ENCODE measurements at places on chromosomes 5 and 9.

- no peak for DNase-seq
Measured at GRCh38 chr5:157288405-157289163, 22.7 kb downstream of the CYFIP2 start.

GRCh38 chr5:150307617-150308426 lies 5.1 kb upstream of the ARSI start:
- DNase-seq, result no peak

DNA sequence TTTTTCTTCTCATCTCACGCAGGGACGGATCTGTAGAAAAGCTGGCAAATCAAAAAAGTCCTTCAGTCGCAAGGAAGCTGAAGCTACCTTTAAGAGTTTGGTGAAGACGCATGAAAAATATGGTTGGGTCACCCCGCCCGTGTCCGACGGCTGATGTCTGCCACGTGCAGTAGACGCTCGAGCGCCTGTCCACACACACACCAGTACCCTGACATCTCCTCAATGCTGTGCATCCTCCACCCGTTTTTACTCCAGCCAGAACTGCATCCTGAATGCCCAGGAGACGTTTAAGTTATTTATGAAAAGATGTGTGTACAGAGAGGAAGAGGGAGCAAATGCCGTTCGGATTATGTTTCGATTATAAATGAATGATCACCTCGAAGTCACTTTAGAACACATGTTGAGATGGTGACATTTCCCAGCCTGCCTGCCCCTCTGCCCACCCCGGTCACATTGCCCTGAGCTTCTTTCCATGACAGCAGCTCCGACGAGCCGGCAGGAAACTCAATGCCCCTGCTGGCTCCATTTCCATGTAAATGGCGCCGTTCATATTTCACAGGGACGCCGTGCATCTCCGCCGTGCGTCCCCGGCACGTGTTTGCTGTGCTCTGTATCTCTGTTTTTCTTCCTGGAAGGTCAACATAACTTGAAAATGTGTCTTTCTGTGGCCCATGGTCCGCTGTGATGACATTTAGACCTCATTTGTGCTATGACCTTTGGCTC lies 42.7 kb downstream of the UBE2QL1 start:
- DNase-seq, result no peak

- no peak for DNase-seq
Measured at GRCh38 chr5:22889720-22890119, 36.6 kb upstream of the CDH12 start.

- DNase-seq, result no peak
Measured at GRCh38 chr9:94714494-94714893, 12.0 kb upstream of the AOPEP start.

- DNase-seq, result no peak
Measured at GRCh38 chr5:77896338-77896737, 120.2 kb upstream of the TBCA start.

DNA sequence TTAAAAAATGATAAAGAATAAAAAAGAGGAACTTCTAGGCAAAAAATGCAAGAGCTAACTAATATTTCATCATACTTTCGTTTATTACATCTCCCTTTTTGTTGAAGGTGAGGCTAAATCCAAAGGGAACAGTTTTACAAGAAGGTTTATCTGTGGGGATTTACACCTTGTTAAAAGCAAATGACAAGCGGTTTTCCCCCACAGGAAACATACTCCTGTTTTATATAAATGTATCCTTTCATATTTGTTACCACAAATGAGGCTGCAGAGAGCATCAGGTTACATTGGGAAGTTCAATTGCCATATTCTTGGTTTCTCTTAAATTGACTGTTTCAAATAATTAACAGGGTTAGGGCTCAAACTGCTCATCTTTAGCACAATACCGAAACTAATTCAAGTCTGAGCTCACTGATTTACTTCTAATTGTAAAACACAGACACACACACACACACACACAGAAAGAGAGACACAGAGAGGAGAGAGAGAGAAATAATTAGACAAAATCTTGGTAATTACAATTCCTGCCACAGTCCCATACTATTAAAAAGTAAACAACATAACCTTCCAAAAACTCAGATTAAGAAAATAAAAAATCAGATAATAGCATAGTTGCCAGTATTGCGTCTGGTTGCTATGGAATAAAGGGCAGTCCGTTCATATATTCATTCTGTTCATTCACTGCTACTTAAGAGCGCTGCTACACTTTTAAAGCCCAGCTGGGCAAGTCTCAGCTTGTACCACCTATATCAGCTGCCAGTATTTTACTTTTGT lies 17.1 kb downstream of the RFX3 start:
- no peak for DNase-seq

GRCh38 chr9:34993502-34994259 lies 4.1 kb downstream of the DNAJB5 start:
- DNase-seq, result no peak

GRCh38 chr5:111422747-111423720 lies 89.3 kb downstream of the STARD4 start:
- DNase-seq, result no peak

GRCh38 chr5:102753889-102754766 lies 977 bp upstream of the PAM start:
- no peak for DNase-seq

- DNase-seq, result no peak
Measured at GRCh38 chr5:93092349-93093105, 488.5 kb downstream of the NR2F1-AS1 start.

- DNase-seq, result no peak
Measured at GRCh38 chr5:94632024-94632423, 13.6 kb downstream of the SLF1 start.

GRCh38 chr5:157924931-157925729 lies 66.2 kb upstream of the CLINT1 start:
- no peak for DNase-seq

- DNase-seq, result no peak
Measured at GRCh38 chr5:116032094-116032517, at the start of gene ARL14EPL. TSS of gene ARL14EPL (plus strand) at chr5:116032472. CDS start at chr5:116051466, 18,994 bp downstream.

- DNase-seq, result no peak
Measured at GRCh38 chr9:137447722-137448601, 6.8 kb upstream of the ENTPD8 start.

DNA sequence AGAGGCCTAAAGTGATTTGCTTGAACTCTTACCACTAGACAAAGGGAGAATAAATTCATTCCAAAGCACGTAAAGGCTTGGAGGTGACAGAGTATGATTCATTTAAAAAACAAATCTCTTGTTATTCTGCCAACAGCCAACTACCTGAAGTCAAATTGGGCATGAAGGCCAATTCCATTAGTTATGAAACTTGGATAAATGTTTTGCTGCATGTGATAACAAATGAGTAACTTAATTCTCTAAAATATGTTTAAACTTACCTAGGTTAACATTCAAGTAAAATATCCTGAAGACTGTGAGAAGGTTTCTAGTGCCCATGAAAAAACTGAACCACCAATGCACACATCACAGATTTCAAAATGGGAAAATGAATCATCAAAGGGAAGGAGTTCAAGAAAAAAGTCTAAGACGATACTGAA lies 120.1 kb upstream of the TSLP start:
- no peak for DNase-seq

DNA sequence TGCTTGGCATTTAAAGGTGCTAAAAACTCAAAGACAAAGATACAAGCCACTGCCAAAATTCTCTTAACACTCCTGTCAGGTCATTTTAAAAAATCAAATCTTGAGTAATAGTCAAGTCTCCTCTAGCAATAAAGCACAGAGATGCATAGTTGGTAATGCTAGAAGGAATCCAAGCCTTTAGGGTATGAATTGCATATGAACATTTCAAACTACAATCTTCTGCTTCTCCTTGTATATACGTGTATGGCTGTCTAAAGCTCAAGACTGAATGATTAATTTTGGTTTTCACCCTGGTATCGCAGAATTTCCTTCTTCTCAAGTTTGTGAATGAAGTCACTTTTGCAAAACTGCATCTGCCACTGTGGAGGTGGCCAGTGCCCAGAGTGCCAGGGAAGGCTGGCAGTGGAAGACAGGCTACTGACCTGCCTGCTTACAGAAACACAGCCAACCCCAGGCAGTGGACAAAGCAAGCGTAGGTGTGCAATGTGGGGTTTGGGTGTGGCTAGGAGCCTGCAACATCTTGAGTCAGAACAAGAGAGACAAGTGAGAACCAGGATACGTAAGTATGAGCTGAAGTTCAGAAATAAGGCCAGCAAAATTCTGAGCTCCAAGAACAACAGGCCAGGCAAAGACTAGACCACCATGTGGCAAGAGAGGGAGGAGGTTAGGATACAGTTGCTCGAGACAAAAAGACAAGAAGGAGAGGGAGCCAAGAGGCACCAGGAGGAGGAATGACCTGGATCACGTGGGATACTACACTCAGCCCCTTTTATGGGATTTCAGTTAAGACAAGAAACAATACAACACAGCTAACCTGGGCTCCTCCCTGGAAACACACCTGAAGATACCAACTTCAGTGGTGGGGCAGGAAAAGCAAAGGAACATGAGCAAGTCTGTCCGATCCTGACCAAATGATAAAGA lies 22.6 kb downstream of the MYO10 start:
- no peak for DNase-seq

GRCh38 chr5:78984439-78985115 lies 533 bp downstream of the ARSB start:
- peak; percentile 76 for DNase-seq

DNA sequence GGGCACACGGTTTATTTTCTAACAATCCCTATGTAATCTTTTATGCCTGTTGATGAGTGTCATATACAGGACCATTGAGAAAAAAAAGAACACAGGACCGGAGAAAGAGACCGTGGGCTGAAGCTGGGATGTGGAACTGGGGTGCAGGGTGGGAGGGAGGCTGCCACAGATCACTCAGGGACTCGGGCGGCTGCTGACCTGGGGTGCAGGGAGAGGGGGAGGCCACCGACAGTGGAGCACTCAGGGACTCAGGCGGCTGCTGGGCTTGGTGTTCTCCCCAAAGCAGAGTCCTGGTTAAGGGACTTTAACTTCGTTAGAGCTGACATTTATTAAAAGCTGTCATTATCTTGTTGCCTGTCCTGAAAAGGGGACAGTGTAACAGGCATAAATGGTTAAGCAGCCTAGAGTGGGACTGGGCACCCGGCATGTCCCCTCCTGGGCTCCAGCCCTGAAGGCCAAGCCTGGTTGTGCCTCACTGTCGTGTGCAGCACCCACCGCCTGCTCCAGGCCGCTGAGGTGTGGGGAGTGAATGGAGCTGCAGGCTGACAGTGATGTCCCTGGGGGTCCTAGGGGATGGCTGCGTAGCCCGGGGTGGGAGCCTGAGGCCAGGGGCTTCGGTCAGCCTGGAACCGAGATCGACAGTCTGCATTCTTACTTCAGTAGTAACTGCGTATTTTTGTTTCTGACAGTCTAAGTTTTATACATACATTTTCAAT lies 14.0 kb downstream of the NDUFS6 start:
- DNase-seq, result no peak

DNA sequence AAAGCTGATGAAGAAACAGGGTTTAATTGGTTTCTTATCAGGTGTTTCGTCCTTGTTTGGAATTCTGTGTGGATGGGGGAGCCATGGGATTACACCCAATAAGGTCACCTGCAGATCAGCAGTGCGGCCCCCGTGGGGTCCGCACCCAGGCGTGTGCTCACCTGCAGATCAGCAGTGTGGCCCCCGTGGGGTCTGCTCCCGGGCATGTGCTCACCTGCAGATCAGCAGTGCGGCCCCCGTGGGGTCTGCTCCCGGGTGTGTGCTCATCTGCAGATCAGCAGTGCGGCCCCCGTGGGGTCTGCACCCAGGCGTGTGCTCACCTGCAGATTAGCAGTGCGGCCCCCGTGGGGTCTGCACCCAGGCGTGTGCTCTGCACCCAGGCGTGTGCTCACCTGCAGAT lies 41.7 kb upstream of the CEP72 start:
- DNase-seq, result no peak

DNA sequence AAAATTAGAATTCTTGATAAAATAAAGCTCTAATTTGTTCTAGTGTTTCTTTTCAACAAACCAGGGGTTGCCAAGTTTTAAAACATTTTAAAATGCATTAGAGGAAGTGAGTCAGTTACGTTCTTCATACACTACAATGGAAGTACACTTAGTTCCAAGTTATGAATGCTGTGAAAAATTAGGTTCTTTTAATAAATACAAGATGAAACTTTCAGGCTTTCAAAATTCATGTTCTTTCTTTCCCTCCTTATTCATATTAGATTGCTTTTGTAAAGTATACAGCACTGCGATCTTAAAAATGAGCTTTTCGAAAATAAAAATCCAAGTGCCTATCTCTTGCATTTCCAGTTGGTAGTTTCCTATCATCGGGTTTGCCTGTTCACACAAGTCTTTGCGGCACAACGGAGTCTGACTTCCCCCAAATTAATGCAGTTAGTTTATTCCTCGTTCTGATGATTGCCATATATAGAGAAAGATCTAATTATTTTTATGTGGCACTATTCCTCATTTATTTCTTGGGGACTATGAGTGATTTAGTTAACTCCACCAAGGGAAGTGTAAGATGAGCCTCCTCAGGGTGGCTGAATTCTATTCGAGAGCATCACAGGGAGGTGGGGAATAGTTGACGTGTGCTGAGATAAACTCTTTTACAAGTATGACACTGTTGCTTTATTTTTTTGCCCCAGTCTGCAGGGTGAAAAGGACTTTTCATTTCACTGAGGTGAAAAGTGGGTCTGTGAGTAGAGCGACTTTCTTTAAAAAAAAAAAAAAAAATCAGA lies 238.2 kb downstream of the CD180 start:
- DNase-seq, result no peak

GRCh38 chr5:175892015-175892800 lies 20.8 kb downstream of the CPLX2 start:
- DNase-seq, result no peak

- no peak for DNase-seq
Measured at GRCh38 chr5:98769210-98769958, 4.1 kb upstream of the RGMB start.

GRCh38 chr5:95620030-95620869 lies at the start of gene GPR150:
TSS of gene GPR150 (plus strand) at chr5:95620087. CDS start at chr5:95620276, 189 bp downstream.
- peak; percentile 60 for DNase-seq

DNA sequence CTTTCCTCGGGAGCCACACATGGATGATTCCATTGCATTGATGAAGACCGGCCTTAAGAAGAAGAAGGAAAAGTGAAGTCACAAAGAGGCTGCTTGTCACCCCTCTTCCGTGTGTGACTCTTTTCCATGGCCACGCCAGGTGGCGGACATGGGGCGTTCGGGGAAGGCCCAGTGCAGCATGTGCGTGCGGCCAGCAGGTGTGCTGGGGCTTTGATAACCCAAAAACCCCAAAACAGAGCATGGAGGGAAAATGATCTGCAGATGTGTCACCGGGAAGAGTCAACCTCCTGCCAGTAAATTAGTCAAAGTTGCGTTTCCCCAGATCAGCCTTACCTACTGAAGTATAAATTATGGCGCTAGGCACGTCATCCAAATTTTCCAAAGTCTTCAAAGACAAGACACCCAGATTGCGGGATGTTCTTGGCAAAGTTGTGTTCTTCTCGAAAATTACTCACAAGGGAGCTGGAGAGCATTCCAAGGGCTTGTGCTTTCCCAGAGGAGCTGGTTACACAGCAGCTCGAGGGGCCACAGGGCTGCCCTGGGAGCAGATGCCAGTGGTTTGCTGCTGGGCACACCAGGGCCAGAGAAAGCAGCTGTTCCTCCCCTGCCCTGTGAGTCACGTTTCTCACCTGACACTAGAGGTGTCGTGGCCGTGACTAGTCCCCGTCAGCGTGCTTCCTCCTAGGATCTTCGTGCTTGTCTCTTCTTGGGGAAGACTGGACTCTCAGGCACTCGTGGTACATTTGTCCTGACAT lies 53.9 kb downstream of the IRX2 start:
- DNase-seq, result no peak

GRCh38 chr5:154652746-154653417 lies 102.3 kb upstream of the LARP1 start:
- DNase-seq, result no peak
